ENCODE measurements at places on chromosomes 4 and X.

GRCh38 chrX:19724409-19724808, 163.0 kb downstream of the SH3KBP1 start:
- no peak for DNase-seq

DNA sequence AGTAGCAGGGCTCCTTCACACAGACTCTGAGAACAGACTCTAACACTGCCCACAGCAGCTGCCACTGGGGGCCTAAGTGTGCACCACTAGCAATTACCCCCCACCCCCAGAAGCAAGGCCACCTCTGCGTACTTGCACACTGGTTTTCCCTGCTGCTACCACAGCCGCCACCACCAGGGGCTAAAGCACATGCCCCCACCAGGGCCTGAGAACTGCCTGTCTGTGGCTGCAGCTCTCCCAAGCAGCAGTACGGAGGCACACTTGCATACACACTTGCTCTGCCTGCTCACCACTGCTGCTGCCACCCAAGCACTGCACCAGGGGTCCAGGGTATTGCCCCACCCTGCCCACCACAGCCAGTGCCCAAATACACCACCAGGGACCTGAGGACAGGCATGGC, 59.6 kb downstream of the SCML2 start:
- DNase-seq, result no peak

- no peak for DNase-seq
Observed at GRCh38 chr4:1508161-1509160, 102.2 kb upstream of the NKX1-1 start.

- DNase-seq, result no peak
Observed at GRCh38 chr4:101192244-101192643, 155.1 kb downstream of the PPP3CA start.

GRCh38 chr4:154415313-154415712, 76.3 kb downstream of the DCHS2 start:
- no peak for DNase-seq

DNA sequence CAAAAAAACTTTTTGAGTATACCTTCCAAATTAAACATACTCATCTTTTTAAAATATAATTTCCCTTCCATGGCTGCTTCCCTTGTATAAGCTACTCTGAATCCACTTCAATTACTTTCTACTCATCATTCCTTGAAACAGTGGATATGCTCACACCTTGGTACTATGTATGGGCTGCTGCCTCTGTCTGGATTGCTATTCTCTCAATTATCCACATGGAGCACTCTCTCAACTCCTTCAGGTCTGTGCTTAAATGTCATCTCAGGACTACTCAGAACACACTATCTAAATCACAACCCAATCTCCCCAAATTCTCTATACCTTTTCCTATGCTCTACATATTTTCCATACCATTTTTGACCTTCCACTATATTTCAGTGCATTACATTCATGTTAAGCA, 898.9 kb upstream of the EPHA5 start:
- no peak for DNase-seq
